ENCODE measurements at places on chromosomes 4 and X.

DNA sequence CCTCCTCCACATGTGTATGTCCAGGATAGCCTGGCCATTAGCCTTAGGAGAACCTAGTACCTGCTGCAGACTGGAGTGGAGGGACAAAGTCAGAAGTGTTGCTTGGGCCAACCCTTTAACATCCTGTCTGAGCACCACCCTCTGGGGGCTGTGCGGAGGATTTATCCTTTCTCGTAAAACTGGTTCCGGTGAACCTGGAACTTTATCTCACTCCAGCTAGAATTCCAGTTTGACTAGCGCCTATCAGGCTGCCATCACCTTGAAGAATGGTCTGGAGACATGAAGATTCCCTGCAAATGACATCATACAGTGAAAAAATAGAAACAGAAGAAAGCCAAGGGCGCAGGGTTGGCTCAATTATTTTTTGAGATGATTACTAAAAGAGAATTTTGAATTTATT lies 4.0 kb downstream of the TCEAL8 start:
- DNase-seq: no peak

GRCh38 chr4:24511371-24512063 lies 72.8 kb downstream of the DHX15 start:
- no peak for DNase-seq

DNA sequence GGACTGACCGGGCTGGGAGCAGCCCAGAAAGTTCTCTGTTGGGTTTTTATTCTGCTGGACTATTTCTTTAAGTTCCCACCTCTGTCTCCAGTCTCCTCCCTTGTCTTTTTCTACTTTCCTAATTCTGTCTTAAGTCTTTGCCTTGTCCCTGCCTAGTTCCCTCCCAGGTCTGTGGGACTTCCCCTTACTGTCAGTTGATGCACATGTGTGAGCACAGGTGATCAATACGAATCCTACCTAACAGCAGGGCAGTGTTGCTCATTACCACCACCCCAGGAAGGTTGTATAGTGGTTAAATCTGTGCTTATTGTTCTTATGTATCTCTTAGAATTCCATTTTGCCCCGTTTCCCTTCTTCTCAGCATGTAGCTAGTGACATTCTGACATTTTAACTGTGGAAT lies 62.1 kb downstream of the GALNTL6 start:
- peak; percentile 11 for DNase-seq

DNA sequence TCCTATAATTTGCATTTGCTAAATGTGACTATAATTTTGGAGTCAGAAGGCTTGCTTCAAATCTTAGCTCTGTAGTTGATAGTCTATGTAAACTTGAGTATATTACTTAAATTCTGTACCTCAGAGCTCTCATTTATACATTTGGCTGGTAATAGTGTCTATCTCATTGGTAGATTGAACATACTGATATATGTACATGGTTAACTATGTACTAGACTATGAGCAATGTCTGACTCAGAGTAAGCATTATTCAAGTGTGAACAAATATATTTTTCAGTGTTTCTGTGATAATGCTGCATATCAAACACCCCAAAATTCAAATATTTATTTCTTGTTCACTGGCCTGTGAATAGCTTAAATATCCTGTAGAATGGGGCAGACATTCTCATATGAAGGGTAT lies 1568.9 kb upstream of the PABPC4L start:
- DNase-seq: no peak

DNA sequence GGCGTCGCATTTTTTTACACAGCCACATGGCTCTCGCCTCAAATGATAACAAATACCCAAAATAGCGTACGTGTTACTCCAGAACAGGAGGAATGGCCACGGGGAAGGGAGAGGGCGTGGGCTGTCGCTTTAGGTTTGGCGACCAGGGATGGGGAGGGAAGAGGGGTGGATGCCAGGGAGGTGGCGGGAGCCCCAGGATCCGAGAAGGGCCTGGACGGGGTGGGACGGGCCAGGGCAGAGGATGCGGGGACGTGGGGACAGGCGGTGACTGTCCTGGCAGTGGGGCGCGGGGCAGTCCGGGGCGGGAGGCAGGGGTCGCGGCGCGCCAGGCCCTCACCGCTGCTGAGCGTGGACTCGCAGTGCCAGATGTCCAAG lies 631 bp downstream of the TMEM47 start:
- DNase-seq: no peak

DNA sequence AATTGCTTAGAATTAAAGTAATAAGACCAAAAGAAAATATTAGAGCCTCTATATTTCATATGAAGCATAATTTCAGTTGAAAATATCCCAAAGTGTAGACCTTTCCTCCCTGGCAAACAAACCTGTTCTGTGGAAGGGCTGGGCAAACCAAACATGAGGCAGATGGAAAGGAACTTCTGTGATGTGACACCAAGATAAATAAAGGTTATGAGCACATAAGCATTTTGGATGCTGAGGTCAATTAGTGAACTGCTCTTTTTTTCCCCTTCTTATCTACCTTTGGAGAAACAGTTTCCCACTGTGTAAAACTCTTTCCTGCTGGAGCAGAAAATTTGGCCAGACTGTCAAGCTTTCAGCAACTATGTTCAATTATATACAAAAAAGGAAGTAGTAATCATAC lies 109.6 kb upstream of the STIM2 start:
- no peak for DNase-seq

GRCh38 chrX:45479835-45480422 lies 279.3 kb upstream of the DIPK2B start:
- DNase-seq: no peak

DNA sequence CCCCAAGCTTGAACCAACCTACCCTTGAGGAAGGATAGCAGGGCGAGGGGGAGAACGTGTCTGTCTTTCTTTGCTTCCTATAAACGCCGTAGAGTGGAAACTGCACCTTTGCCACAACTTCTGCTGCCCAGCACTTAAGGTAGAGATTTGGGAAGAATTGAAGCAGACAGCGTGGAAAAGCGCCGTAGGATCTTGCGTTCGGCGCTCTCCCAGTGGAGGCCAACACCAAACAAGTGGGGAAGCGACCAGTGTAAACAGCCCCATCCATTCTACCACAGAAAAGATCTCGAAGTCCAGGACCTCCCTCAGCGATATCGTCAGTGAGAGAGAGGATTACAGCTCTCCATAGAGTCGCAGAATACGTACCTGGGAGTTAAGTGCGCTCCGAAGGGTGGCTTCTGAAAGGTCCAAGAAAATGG lies 3.9 kb upstream of the NKX6-1 start:
- no peak for DNase-seq

DNA sequence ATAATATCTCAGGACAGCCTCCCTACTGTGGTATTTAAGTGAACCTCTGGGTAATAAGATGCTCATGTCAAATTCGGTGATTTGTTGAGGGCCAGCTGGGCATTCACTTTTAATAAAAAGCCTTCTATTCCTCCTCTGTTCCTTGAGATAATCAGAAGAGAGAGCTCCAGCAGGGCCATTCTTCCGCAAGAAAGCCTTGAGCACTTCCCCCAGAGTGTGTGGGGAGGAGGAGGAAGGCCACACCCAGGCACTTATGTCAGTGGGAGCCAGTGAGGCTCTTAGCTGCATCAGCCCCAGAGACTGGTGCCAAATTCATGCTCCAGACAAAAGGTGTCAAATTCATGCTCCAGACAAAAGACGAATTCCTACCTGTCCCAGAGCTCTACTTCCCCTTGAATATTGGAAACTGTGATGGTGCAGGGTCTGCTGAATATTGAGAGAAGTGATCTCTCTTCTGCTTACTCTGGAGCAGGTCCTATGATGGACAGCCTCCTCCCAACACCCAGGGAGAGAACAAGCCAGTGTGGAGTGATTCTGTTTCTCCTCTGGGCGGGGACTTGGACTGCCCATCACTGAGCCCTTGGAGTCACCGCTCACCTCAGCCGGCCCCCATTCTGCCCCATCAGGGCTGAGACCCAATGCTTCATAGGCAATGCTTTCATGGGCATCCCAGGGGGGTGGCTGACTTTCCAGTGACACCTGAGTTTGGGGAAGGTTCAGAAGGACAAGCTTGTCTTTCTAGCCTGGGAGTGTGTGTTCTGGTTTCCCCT lies 68.1 kb downstream of the FHDC1 start:
- DNase-seq: no peak

DNA sequence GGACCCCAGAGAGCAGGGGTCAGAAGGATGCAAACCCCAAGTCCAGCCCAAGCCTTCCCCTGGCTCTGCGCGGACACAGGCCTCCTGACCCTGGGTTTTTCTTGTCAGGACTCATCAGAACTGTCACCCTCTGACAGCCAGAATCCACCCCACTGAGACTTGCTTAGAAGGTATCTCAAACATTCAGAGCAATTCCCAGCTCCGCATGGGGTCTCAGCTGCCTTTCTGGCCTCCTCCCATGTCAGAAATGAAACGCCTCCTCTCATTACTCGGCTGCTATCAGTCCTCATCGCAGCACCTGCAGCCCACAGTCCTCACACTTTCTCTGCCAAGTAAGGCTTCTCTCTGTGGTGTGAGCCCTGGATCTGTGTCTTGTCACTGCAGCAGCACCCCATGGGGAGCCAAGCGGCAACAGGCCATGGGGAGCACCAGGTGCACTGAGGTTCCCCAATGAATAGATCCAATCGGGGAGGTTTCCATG lies 97.8 kb downstream of the WFS1 start:
- no peak for DNase-seq

DNA sequence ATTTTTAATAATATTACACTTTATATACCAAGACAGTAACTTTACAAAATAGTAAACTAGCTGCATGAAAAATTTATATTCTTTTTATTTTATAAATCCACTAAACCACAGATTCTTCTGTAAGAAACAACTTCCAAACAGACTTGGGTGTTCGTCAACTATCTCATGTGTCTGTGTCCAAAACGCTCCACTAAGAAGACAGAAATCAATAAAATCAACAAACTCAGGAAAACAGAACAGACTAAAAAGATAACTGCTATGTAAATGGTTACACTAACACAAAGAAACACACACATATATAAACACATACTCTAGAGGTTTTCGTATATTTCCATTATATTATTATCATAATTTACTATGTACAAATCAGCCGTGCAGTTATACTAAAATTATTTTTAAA lies 158.4 kb downstream of the PPP3CA start:
- no peak for DNase-seq

GRCh38 chr4:20172070-20172760 lies 79.5 kb upstream of the SLIT2 start:
- no peak for DNase-seq

DNA sequence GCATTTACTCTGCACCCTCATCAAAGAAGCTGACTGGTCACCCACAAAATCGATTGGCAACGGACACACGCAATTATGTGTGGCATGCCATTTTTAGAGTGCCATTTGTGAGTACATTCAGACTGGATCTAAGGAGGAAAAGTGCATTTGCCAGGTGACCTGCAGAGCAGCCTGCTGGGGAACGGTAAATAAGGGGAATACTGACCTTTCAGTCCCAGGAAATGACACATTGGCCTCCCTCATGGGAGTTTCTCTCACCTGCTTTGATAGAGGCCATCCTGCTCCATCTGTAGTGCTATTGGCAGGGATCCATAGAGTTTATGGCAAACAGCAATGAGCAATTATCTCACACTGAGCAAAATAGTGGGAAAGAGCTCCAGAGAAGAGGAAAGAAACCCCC lies 127.8 kb downstream of the DDX53 start:
- DNase-seq: no peak

- DNase-seq: peak; percentile 58
Observed at GRCh38 chrX:155747520-155747919, 133.6 kb upstream of the VAMP7 start.

DNA sequence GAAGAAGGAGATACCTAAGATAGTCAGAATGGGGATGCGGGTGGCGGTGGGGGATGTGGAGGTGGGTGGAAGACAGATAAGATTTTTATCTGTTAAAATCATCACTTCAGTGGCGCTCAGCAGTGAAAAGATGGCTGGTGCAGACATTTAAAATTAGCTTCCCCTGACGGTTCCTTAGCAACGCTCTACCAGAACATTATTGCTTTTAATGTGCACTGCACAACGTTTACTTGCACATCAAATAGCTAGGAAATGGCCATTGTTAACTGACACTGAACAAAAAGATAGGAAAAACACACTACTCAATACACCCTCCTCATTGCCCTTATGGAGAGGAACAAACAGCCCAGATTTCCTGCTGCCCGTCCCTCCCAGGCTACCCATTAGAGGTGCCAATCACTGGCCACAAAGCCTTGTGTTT lies 61.0 kb upstream of the FTHL17 start:
- no peak for DNase-seq

GRCh38 chrX:15737190-15737958 lies 696 bp upstream of the CA5B start:
- DNase-seq: no peak
